Activated naive CD8-positive, alpha-beta T cell treated with anti-CD3 and anti-CD28 coated beads, Interleukin-2, amount 10 ng/mL, durations not matched to agents 7 days and 5 days (primary cell): ENCODE measurements at places on chromosomes 5 and 9. TPM values are rescaled to one million over a fixed set of nuclear protein-coding genes. Genes with fewer than 3 reads are reported as not detected.

Gene EIF4E1B
- not detected for total RNA-seq

Gene TARS1
- total RNA-seq, result 165 TPM

Gene KIF24
- 6.6 TPM for total RNA-seq

Gene PCDHB10
- total RNA-seq, result not detected

Gene SLC25A2
- 0.99 TPM for total RNA-seq

Gene DOCK8
- 319 TPM for total RNA-seq

GRCh38 chr9:127519301-127520166 is 68.2 kb downstream of the LRSAM1 start:
- peaks cover 43% of the 10 kb centered on the region for H3K36me3 ChIP-seq
- H3K27me3 ChIP-seq, result no peaks in the 10 kb centered on the region
- peak overlapping the region; percentile 2 for H3K4me3 ChIP-seq
- H3K27ac ChIP-seq, result peak overlapping the region; percentile 56

GRCh38 chr5:146797658-146798057 is 80.9 kb downstream of the PPP2R2B start:
- H3K4me3 ChIP-seq, result no peak overlapping the region
- H3K4me1 ChIP-seq, result peaks cover 13% of the 10 kb centered on the region
- H3K27me3 ChIP-seq, result no peaks in the 10 kb centered on the region
- H3K27ac ChIP-seq, result no peak overlapping the region
- H3K36me3 ChIP-seq, result peaks cover 4% of the 10 kb centered on the region
